ENCODE measurements at places on chromosomes 13 and 19.

DNA sequence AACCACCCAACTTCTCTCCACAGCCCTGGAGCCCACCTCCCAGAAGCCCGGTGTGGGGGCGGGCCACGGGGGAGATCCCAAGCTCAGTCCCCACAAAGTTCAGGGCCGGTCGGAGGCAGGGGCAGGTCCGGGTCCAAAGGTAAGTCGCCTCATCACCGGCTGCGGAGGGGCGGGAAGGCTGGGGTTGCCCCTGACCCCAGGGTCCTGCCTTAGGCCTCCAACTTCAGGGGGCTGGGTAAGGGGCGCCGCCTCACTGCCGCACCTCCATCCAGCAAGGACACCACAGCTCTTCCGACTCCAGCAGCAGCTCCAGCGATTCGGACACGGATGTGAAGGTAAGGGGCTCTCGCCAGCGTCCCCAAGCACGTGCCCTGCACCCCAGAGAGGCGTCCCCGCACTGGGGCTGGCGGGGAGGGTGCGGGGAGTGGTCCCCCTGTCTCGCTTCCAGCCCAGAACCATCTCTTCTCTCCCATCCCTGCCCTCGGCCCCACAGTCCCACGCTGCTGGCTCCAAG, 358 bp downstream of the C19orf33 start:
- DNase-seq = no peak

GRCh38 chr13:42804244-42804874, 23.0 kb downstream of the FAM216B start:
- no peak for DNase-seq

DNA sequence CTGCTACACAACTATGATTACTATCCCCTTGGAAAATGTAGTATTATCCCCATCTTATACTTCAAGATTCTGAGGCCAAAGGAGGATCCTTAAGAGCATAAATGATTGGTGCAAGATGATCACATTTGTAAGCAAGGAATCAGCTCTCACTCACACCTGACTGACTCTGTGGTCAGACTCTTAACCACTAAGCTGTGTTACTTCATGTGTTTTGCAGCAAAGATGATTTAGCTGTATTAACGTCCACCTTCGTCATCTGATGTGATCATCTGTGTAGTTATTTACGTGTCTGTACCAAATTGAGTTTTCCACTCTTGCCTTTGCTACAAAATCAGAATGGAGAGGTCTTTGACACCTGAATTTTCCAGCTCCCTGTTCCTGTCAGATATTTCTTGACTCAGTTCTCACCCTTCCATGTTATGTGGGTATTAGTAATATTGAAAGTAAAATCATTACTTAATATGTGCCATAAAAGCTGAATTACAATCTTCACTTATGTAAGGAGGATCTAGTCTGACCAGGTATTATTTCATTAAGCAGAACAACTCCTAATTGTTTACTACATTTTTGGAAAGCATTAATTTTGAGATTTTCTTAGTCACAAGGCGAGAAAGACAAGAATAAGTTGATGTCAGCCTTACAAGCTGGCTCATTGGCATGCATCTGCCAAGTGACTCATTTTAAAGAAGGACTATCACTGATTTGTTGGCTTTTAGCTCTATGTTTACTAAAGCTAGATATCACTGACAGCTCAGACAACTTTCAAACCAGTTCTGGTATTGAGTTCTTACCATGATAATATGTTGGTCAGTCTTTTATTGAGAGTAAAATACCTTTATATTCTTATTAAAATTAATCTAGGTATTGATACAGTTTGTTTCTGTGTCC, 1279.8 kb upstream of the PCDH9 start:
- no peak for DNase-seq

DNA sequence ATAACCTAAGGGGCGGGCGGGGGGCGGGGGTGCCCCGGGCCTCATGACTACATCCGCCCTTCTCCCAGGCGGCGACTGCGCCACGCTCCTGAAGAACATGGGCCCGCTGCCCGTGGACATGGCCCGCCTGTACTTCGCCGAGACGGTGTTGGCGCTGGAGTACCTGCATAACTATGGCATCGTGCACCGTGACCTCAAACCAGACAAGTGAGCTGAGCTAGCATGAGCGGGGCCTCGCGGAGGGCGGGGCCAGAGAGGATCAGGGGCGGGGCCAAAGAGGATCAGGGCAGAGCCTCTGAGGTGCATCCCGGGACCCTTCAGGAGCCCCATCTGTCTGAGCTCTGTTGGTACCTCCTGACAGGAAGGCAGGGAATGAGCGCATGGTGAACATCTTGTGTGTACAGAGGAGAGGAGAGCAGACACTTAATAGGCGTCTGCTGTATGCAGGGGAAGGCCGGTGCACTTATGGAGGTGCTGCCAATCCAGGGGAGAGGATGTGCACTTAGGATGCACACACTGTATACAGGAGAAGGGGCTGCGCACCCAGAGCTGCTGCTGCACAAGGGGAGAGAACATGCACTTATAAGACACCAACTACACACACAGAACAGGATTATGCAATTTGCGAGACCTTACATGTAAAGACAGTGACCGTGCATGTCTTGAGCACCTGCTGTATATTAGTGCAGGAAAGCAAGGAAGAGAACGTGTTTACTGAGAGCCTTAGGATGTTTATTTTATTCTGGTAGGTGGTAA, 20.9 kb upstream of the PIK3R2 start:
- no peak for DNase-seq

- no peak for DNase-seq
Observed at GRCh38 chr19:15926484-15926883, 7.8 kb downstream of the CYP4F11 start.

- no peak for DNase-seq
Observed at GRCh38 chr13:45368571-45368970, 27.6 kb upstream of the TPT1 start.

- no peak for DNase-seq
Observed at GRCh38 chr13:106835477-106835876, 267.5 kb upstream of the ARGLU1 start.

DNA sequence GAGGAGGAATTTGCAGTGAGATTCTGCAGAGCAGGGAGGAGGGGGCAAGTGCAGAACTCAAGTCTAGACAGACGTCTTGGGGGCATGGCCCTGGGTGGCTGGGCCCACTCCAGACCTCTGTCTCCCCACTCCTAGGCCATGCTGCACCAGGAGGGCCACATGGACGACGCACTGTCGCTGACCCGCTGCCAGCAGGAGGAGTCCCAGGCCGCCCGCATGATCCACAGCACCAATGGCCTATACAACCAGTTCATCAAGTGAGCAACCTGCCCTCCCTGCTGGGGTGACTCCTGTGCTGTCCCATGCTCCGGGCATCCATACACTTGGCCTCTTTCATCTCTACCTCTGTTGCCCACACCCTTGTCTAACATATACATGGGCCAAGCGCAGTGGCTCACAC, 18.1 kb downstream of the RYR1 start:
- DNase-seq = no peak

- no peak for DNase-seq
Observed at GRCh38 chr13:39448834-39449233, 154.2 kb downstream of the LHFPL6 start.

GRCh38 chr13:110070046-110070445, 236.9 kb downstream of the COL4A1 start:
- DNase-seq = no peak

- DNase-seq = no peak
Observed at GRCh38 chr13:48404952-48405351, 8.0 kb downstream of the LPAR6 start.

GRCh38 chr19:52366414-52366824, 3.3 kb upstream of the ZNF880 start:
- DNase-seq = no peak

DNA sequence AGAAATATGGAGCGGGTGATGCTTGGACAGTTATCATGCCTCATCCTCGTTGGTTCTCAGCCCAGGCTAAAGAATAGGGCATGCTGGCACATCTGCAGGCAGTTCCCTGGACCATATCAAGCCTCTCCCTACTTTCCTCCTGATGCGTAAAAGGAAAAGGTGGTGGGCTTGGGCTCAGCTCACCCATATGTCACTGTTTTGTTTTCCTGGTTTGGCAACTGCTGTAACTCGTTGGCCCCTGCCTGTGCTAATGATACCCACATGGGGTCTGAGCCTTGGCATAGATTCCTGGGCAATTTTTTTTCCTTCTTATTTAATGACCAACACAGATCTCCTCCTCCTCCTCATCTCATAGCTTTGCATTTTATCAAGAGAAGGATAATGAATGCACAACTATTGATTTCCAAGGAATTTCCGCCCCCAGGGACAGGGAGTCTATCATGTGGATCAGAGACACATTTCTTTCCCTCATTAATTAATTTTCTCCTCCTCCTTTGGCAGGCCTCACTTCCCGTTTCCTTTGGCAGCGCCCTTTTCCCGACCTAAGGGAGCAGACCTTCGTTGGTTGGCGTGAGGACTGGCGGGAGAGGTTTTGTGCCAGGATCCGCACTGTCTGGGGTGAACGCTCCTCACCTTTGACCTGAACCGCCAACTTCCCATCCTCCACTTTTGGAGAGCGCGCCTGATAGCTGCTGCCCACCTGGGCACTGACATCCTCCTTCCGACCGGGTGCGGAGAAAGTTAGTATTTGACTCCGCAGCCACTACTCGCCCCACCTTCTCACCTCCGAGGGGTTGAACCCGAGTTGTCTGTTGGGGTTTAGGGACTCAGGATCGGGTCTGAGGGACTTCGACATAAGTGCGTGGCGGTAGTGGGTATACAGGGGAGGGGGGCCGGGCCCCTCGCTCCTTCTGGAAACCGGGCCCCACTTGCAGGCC, 3.4 kb upstream of the POU4F1 start:
- no peak for DNase-seq

DNA sequence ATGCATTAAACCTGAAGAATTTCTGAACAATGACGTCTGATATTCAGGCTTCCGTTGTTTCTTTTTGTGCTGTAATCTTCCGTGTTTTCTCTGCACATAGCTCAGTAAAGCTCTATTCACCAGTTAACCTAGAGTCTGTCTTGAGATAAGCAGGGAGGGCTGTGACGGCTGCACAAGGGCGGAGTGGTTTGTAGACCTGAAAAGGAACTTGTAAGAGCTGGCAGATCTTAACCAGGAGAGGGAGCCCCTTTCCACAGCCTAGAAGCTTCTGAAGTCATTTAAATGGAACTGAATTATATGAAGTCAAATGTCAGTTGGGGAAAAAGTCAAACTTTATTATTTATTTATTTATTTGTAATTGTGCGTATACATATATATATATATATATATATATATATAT, 27.5 kb downstream of the DPRX start:
- DNase-seq = no peak

GRCh38 chr13:42525035-42525504, 48.9 kb upstream of the TNFSF11 start:
- no peak for DNase-seq

DNA sequence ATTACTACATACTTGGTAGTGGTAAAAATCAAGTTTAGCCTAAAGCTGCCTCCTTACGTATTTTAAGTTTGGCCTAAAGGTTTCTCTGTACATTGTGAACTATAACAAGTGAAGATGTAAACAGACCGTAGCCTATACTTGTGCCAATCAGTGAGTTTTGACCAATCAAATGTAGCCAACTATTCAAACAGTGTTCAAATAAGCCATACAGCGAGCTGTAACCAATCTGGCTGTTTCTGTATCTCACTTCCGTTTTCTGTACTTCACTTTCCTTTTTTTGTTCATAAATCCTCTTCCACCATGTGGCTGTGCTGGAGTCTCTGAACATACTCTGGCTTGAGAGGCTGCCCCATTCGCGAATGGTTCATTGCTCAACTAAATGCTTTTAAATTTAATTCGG, 2504.6 kb downstream of the PCDH9 start:
- no peak for DNase-seq

- no peak for DNase-seq
Observed at GRCh38 chr13:100234006-100234405, 145.1 kb downstream of the PCCA start.

DNA sequence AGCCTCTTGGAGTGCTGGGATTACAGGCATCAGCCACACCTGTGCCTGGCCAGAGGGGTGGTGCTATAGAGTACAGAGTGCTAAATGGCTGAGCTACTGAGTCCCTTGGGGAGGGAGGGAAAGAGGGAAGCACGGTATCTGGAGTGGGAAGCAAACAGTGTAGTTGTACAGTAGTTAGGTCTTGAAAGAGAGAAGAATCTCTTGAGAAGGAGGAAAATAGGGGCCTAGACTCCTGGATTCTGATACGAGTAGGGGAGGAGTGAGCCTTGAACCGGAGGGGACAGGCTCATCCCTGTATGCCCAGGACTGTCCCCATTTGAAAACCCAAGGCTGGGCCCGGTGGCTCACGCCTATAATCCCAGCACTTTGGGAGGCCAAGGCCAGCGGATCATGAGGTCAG, 5.1 kb downstream of the MYADM start:
- DNase-seq = no peak

- DNase-seq = no peak
Observed at GRCh38 chr19:17482877-17483604, 12.7 kb downstream of the SLC27A1 start.

DNA sequence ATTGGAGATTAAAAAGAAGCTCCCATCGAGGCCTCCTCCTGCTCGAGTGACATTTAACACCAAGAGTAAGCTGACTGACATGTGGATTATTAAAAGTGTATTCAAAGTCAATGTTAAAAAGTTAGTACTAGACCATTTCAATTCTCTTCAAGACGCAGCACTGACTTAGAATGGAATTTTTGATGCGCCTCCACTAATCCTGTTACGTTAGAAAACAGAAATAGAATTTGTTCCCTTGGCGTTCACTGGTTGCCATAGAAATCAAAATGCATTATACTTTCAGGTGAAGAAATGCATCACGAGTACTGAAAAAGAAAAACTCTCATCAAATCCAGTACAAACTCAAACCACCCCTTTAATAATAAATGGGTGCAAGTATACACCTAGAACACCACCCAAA, 42.2 kb downstream of the BRD4 start:
- DNase-seq = no peak

GRCh38 chr19:34254698-34255432, 511 bp downstream of the GARRE1 start:
- DNase-seq = no peak

DNA sequence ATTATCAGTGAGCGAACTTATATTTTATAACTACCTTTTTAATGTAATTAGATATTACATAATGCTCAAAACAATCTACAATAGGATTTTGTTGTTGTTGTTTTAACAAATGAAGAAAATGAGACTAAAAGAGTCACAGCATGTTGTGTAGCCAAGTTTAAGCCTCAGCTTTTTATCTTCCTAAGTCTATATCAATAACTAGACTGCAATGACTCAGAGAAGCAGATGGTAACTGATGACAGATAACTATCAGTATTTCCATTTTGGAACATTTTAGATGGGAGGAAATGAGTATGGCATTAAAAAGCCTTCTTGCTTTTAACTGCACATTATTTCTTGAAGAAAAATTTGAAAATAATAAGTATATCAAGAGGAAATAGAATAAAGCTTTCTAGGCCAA, 825.2 kb downstream of the SLITRK1 start:
- DNase-seq = no peak

DNA sequence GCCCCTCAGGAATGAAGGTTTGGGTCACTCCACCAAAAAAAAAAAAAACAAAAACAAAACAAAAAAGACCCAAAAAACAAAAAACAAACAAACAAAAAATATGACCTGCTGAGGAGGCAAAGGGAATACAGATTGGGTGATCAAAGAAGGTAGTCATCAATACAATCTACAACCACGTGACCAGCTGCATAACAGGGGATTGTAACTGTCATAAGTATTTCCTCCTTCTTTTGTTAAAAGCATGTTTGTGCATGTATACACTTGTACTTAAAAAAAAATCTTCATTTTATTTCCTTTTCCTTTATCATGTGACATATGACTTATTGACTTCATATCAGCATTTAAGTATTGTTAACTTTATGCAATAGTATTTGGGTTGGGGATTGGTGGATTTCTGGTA, 165.1 kb upstream of the IRS2 start:
- no peak for DNase-seq
